Myocyte (in vitro differentiated cells): ENCODE measurements at places on chromosomes 16 and 17.
A peak's percentile ranks its signal among the peaks of the same experiment; 100 is the strongest.

GRCh38 chr17:1736348-1737281, 6.1 kb upstream of the SERPINF2 start:
- peak; percentile 69 for DNase-seq

- peak; percentile 41 for DNase-seq
Observed at GRCh38 chr17:67377488-67378453, 690 bp downstream of the PITPNC1 start.

DNA sequence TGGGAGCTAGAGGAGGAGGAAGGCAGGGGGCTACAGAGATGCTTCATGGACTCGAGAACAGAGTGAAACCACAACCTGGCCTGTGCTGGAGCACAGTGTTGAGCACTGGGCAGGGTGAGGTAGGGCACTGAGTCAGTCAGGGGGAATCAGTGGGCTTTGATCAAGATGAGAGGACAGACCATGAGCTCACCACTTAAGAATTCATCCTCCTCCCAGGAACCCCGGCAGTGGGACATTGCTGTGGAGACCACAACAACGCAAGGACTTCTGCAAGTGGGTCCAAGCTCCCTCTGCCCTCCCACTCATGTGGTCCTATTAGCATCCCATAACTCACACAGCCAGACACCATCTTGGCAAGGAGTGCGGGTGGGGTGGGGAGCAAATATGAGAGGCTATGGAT, 1.7 kb upstream of the CES5A start:
- no peak for DNase-seq

DNA sequence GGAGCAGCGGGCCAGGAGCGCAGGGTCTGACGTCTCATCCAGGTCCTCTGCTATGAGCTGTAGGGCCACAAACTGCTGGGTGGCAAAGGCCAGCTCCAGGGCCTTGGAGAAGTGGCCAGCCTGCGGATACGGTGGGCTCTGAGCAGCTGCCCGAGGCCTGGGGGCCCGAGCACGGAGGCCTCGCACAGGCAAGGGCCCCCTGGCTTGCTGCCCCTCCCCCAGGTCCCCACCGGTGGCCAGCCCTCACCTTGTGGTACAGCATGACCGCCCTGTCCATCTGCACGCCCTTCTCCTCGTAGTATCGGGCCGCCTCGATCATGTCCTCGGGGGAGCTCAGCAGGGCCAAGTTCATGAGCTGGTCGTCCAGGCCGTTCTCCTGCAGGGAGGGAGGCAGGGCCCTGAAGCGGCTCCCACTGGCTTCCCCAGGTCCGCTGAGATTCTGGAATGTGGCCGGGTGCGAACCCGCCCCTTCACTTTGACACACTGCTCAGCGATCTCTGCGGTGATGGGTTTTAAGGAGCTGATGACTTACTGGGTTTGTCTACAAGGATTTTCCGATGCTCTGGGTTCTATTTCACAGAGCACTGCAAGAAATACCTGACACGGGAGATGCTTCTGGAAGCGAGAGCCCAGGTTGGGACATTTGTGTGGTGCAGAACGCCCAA, 9.8 kb upstream of the TMEM204 start:
- DNase-seq: no peak

DNA sequence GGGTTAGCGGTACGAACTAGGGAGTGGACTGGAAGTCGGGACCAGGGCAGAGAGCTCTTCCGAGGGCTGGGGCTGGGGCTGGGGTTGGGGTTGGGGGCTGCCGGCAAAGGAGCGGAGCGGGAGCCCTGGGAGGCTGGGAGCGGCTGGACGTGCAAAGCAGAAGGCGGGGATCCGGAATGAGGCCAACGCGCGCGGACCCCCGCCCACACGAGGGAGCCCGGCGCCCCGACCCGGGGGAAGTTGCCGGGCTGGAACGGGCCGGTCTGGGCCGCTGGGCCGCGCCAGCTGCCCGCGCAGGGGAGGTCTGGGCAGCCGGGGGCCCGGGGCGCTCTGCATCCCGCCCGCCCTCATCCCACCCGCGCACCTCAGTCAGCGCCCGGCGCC, 323 bp downstream of the ST3GAL2 start:
- no peak for DNase-seq

- peak; percentile 40 for DNase-seq
Observed at GRCh38 chr17:72683506-72684404, 408.7 kb downstream of the SLC39A11 start.

DNA sequence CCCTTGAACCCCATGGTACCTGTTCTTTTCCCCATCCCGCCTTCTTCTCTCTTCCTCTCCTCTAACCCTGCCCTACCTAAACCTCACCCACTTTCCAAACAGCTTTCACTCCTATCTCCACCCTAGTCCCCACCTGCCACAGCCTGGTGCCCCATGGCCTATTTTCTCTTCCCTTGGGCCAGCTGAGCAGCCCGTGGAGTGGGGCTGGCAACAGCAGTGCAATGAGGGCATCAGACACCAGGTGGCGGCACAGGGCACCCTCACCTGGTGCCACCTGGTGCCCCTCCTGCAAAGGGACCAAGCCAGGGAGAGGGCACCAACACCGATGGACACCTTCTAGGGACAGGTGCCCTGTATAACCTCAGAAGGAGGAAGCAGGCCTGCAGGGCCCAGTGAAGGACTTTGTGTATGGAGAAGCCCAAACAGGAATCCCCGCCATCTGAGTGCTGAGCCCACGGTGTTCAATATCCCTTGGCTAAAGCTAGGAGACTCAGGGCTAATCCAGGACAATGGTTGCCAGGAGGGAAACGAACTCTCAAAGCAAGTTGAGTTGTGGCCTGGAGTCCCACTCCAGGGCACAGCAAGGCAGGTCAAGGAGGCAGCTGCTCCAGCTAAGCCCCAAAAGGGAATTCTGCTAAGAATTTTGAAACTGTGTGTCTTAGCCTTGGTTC, 4.0 kb upstream of the ABCC3 start:
- no peak for DNase-seq
